ENCODE measurements at places on chromosomes 7 and 10.

GRCh38 chr7:36749282-36749960 lies 25.1 kb upstream of the AOAH start:
- DNase-seq = no peak

DNA sequence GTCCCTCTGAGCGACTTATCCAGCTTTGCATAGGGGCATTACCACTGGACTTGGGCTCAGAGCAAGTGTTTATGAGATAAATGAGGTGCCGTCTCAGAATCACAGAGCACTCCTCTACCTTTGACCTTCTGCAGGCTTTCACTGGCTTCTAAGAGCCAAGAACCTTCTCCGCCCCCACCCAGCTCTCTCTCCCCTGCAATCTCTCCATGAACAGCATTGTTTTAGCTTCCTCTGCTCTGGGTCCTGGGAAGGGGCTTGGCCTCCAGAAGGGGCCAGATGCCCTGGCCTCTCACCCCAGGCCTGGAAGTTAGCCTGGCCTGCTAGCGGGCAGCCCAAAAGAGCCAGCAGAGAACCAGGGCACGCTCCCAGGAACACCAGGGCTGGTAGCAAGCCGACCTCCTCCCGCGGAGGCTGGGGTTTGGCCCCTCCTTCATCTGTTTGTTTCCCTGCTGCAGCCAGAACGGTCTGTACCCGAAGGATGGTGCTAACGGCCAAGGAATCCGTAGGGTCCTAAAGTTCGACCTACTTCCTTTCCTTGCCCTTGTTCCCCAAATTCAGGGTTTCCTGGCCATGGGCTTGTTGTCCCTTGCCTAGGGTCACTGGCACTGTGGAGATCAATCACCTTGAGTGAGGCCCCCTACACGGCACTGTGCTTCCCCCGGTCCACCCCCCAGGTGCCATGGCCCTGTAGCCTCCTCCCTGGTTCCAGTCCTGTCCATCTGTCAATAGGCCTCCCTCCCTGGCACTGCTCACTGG lies 18.7 kb upstream of the DDIT4 start:
- DNase-seq = no peak

DNA sequence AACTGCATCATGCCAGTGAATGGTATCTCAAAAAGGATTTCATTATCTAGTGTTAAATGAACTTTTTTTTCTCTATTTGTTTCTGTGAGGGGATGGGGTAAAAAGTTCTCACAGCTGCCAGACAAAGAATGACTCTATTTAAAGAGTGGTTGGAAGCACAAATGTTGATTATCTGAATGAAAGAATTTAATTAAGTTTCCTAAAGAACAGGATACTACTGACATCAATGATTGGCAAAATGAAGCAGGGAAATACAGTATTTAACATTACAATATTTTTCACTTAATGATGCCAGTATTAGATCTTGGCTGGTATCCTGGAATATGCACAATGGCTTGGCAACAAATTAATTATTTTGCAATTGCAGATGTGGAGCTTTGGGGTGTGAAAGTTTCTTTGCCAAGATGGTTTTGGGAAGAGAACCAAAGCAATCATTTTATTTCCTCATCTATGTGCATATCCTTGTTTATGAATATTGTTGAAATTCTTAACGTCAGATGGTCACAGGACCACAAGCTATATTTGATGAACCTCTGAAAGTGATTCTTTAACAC lies 336.8 kb downstream of the ARL4A start:
- DNase-seq = no peak

GRCh38 chr7:130699686-130700085 lies 13.3 kb upstream of the TSGA13 start:
- DNase-seq = no peak

- DNase-seq = no peak
These were observed 512.9 kb downstream of the ATRNL1 start for GRCh38 chr10:115606086-115606485.

DNA sequence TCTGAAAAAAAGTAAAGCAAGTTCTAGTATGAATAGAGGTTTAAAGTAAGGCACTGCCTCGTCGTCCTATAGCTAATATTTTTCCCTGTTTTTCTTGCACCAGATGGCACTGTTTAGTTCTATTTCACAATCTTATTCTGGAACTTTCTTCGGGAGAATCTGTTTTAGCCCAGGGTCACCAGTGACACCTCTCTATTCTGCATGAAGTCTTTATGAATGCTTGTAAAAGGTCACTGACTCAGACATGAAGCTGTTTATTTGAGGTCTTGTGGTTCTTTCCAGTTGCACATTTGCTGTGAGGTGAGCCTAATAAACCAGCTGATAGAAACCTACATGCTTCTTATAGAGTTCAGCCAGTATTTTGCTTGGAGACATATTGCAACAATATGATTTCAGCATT lies 444.3 kb downstream of the AUTS2 start:
- no peak for DNase-seq

DNA sequence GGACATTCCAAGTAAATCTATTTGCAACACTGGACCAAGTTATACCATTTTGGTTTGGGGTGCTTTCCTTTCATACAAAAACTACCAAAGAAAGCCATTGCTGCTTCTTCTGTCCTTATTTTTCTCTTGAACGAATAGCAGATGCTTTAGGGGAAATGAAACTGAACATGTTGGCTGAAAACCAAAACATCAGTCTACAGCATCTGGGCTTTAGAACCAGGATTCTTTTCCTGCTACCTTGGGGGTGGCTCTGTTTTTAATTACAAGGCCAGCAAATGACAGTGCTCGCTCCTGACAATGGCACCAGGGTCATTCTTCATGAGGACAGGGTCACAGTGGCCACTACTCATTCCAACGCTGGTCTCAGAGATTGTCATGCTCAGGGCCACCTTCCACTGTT lies 80.3 kb downstream of the WDR11 start:
- DNase-seq = no peak

DNA sequence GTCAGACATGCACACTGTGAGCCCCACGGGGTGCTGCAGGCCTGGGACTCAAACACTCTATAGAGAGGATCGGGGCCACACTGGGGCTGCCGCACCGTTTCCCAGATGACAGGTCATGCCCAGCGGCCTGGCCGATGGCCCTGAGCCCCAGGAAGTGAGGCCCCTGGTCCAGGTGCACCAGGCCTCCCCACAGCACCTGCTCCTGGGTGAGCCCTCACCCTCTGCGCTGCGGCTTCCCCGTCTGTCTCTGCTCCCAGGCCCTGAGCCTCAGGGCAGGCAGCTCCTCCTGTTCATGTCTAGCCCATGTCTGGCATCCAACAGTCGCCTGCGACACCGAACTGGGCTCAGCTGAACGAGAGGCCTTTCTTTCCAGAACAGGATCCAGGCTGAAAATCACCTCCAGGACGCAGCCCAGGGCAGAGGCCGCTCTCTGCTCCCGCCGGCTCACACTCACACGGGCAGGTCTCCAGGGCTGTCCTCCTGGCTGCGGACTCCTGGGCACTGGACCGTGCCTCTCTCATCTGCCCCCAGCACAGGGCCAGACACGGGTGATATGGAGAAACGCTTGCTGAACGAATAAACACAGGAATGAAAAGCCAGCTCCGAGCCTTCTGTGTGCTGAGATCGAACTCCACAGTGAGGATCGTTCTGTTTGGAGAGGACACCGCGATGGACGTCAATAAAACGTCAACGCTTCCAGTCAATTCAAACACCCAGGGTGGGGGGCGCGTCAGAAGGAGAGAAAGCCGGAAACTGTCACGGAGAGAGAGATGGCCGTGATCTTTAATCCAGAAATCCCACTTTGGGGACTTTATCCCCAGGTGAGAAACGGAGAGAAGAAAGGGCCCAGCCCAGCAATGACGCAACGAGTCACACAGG lies 202.4 kb downstream of the ELFN1 start:
- DNase-seq = no peak

GRCh38 chr7:25861601-25862260 lies 290.3 kb upstream of the NFE2L3 start:
- DNase-seq = no peak

- DNase-seq = no peak
These were observed 402.9 kb downstream of the MAGI2 start for GRCh38 chr7:79050603-79051002.

- no peak for DNase-seq
These were observed 3.0 kb downstream of the ZNF518A start for GRCh38 chr10:96133135-96133534.

DNA sequence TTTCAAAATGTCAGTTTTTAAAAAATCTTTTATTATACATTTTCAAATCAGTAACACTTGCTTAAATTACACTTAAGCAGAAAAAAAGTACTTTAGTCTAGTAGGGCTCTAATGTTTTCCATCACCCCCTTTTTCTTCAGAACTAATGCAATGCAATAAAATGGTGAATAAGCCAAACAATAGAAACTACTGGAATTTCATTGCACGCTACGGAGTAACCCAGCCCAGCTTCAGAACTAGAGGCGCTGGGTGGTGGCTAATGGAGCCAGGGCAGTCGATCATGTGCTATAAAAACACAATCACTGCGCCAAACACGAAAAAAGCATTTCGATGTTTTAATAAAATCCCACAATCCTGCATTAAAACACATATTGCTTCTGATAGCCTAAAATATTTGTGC lies 59.9 kb upstream of the ODAD2 start:
- DNase-seq = no peak

- DNase-seq = no peak
These were observed 10.3 kb downstream of the ADRB1 start for GRCh38 chr10:114053946-114054345.

DNA sequence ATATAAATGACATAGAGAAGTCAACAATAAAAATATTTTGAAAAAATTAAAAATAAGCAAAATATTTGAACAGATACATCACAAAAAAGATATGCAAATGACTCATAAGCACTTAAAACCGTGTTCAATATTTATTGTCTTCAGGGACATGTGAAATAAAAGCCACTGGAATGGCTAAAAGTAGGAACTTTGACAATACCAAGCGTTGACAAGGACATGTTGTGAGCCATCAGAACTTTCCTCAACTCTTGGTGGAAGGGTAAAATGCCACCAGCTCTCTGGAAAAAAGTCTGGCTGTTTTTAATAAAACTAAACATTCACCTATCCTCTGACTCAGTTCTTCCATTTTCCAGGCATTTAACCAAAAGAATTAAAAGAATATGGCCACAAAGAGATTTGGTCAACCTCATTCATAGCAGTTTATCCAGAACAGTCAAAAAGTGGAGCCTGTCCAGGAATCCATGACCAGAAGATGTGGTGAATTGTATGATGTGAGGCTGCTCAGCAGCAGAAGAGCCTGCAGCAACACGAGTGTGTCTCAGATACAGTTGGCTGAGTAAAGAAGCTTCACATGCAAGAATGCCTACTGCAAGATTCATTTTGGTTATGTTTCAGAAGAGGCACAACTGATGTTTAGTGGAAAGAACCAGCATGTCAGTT lies 7.1 kb upstream of the KLF6 start:
- DNase-seq = no peak

- no peak for DNase-seq
These were observed 37.3 kb downstream of the TWIST1 start for GRCh38 chr7:19080093-19080492.
